Umbilical cord (tissue), 2 donors: ENCODE measurements at places on chromosomes 16 and 17. TPM values are rescaled to one million over a fixed set of nuclear protein-coding genes. Genes with fewer than 3 reads are reported as not detected.
A peak's percentile ranks its signal among the peaks of the same experiment; 100 is the strongest.

DNA sequence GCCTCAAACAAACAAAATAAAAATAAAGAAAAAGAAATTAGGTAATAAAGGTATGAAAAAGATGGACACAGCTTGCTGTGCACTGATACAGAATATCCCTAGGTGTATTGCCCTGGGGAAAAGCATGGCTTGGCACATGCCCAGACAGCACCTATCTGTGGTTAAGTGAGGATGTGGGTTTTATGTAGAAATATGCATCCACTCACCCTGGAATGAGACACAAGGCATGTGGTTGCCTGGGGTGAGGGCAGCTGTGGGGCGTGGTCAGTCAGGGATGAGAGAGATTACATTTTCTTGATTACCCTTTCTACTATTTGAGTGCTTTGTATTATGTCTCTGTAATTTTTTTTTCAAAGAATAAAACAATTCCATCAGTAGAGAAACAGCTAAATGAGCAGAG, 6.9 kb downstream of the PLLP start:
- DNase-seq = no peak

DNA sequence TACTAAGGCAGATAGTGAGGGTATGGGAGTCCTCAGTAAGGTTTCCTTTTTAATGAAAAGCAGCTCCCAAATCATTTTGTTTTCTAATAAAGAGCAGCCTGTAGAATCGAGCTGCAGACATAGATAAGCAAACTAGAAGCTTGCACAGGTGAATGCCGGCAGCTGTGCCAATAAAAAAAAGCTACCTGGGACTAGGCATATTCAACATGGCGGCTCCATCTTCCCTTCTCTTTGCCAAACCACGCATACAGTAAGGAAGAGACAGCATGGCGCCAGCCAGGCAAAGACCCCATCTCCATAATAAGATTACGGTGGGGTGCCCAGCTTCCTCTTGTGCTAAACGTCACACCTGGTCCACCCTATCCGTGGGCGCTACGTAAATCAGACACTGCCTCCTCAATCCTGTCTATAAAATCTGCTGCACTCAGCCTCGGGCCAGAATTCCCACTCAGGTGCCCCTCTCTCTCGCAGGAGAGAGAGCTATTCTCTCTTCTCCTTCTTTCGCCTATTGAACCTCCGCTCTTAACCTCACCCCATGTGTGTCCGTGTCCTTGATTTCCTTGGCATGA, 92.7 kb upstream of the FA2H start:
- no peak for DNase-seq

DNA sequence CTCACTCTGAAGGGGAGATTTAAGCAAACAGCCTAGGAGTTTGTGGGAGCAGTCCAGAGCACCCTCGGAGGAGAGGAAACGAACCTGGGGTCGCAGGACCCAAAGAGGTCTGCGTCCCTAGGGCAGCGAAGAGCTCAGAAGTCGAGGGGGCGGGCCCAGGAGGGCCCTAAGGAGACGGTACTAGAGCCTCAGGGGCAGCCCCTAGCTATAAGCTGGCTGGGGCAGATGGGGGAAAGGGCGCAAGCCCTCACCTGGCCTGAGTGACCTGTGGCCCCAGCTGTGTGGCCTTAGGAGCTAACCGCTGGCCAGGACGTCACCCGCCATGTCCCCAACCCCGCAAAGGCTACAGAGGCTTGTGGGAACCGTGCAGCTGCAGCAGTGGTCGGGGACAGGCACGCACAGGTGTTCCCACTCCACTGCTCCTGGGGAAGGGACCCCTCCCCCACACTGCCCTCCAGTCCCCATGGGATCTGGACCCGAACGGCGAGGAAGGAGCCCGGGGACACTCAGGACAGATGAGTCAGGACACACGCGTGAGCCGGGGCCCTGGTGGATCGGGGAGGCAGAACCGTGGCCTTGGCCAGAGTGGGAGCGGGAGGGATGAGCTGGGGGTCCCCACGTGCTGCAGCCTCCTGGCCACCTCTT, 2.0 kb upstream of the CTRB2 start:
- DNase-seq = no peak

DNA sequence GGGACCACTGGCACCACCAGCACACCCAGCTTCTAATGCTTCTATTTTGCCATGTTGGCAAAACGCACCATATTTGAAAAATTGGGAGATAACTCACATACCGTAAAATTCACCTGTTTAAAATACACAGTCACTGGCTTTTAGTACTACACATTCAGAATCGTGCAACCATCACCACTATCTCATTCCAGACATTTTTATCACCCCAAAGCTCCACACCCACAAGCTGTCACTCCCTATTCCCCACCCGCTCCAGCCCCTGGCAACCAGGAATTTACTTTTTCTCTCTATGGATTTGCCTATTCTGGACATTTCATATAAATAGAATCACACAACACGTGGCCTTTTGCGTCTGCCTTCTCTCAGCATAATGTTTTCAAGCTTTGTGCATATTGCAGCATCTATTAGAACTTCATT, 25.0 kb downstream of the PPL start:
- DNase-seq = no peak

DNA sequence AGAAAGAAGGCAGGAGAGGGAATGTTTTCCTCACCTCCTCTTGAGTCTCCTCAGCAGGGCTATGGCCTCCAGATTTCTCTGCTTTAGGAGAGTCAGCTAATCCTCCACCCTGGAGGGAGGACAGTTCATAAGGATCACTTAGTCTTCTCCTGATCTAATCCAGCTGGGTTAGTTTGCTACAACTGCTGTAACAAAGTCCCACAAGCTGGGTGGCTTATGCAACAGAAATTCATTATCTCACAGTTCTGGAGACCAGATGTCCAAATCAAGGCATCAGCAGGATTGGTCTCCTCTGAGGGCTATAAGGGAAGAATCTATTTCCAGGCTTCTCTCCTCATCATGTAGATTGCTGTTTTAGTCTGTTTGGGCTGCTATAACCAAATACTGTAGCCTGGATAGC, 40.6 kb upstream of the XYLT1 start:
- DNase-seq = peak; percentile 77

DNA sequence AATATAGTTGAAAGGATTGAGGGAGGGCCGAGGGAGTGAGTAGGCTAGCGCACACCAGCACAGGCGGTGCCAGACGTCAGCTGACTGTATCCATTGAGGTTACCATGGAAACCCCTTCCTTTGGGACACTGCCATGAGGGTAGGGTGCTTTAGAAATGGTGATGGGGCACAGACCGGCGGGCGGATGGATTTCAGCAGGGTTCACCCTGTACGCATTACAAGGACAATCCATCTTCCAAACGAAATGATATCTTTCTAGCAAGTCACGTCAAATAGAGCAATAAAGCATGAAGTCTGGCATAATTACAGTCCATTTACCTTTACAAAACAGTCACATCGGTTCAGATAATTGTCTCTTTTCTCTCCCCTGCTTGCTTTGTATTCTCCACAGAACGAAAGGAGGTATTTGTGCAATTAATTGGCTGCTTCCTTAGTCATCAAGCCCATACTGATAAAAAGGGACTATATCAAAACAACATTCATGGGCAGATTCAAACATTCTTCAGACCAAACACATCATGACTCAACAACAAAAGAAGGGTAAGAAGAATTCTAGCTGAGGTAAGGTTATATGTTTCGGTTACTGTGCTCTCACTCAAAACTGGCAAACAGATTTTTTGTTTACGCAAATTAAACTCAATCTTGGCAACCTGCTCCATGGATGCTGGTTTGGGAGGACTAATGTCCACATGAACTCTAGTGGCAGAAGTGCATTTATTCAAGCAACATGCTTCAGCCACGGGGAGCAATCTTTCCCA, 140.6 kb downstream of the CDK5R1 start:
- no peak for DNase-seq

GRCh38 chr16:81552743-81553079, 108.1 kb downstream of the CMIP start:
- no peak for DNase-seq

DNA sequence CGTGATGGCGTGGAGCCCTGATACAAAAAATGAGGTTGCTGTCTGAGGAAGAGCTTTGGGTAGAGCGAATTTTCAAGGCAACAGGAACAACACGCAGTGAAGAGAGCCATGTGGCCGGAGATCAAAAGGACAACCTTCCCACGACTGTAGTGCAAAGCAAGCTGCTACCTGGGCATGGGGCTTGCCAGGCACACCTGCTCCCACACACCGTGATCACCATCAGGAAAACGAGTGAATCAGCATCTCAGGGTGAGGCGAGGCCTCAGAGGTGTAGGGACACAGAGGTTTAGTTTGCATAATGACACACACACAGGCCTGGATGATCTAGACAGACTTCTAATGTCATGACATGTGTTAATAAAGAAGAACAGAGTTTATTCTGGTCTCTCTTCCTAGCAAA, 65.7 kb downstream of the PARN start:
- DNase-seq = no peak

DNA sequence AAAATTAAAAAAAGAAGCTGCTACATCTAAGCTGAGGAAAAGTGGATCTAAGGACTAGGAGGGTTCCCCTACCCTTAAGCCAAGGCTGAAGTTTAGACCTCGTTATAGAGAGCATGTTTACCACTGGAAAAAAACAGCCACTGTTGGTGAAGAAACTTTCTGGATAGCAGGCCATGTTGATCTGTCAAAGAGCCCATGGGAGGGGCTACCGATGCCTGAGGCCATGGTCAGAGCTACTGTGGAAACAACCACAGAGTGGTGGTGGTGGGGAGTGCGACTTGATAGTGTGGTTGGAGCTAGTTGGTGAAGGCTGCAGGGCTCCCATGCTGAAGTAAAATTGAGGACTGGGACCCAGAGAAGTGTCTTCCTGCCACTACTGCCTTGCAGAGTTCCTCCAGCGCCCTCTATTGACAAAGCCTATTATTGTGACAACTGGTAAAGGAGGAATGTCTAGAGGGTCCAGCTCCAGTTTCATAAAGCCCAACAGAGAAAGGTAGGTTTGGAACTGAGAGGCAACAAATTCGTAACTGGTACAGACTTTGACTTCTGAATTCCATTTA, 12.7 kb upstream of the FAM20A start:
- no peak for DNase-seq

DNA sequence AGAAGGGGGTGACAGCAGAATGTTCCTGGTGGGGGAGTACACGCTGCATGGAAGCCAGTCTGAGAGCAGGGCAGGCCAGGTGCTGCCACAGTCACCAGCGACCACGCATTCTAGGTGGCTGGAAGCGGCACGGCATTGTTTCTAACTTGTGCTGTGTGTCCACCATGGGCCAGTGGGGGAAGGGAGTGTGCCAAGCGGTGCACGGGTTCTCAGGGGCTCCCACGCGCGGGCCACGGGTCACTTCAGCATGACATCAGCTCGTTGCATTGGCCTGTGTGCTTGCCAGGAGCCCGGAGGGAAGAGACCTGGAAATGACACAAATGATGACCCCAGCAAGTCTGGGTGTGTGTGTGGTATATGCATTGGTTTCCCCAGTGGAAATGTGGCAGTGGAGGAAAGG, 164.9 kb upstream of the PLCG2 start:
- no peak for DNase-seq

DNA sequence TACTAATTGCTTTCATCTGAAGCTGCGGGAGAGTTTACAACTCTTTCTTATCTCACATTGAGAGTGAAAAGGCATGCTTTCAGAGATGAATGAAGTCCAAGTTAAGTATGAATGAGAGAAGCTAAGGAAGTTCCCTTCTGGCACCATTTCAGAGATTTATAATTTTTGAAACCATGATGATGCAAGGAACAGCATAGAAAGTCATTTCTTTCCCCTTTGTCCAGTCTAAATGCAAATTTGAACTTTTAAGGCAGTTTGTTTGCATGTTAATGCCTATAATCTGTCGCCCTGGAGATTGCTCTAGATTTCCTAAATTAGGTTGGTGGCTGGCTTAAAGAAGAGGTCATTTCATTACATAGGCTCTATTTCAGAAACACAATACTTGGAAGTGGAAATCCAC, 594.8 kb upstream of the GOT2 start:
- no peak for DNase-seq

DNA sequence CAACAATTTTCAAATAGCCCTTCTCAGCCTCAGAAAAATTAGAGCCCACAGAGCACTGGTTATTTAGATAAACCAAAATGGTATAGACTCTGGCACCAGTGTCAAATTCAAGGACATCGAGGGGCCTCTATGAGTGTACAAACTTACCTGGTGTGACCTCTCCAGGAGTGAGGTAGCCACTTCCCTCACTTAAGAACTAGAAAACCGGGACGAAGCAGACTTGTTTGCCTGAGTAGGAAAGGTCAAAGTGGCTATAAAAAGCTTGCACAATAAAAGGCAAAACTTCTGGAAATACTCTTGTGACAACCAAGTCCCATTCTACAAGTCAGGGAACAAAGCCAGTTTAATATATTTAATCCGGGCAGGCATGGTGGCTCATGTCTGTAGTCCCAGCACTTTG, 39.2 kb upstream of the PRSS54 start:
- no peak for DNase-seq

DNA sequence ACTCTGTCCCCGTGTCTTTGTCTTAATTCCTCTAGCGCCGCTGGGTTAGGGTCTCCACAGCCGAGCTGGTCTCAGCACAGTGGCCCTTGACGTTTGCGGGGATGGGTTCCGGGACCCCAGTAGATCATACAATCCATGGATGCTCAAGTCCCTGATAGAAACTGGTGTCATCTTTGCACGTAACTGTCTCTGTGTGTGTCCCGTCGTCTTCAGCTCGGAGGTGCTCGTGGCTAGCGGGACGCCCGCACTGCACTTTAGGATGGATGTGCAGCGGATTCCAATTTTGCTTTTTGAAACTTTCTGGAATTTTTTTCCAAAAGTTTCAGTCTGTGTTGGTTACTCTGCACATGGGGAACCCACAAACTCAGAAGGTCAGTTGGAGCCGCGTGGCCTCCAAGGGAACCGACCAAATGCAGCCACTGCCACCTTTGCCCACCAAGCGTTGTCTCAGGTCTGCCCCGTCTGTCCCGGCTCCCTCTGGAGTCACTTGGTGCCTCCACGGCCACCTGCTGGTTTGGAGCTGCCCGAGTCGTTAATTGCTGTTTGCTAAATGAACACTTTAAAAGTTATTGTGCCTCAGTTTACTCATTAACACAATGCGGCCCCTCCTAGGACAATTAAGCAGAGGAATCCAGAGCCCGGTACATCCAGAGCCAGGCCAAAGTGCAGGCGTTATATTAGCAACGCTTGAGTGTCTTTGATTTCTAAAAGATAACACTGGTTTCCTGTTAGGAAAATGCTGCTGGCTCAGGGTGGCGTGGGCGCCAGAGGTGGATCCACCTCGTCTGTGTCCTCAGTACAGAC, 5.3 kb upstream of the DPEP1 start:
- no peak for DNase-seq

DNA sequence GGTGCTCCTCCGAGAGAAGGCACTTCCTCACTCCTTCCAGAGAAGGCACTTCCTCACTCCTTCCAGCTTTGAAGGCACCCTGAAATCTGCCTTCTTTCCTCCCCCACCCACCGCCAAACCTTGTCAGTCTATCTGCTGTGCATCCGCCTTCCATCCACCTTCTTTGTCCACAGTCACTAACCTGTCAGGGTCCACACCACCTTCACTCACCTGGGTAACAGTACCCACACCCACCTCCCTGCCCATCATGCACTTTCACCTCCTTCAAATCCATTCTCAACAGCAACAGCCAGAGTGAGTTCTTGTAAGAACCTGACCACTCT, 5.2 kb downstream of the CCDC102A start:
- DNase-seq = no peak

- no peak for DNase-seq
Measured at GRCh38 chr17:6343736-6344135, 91.2 kb downstream of the AIPL1 start.

GRCh38 chr17:65064452-65065019, 8.0 kb upstream of the GNA13 start:
- no peak for DNase-seq

The LRRC36 gene
- 1.9 TPM for total RNA-seq

The DERL2 gene
- 25.8 TPM for total RNA-seq

The GSE1 gene
- 31.1 TPM for total RNA-seq

The ADAD2 gene
- total RNA-seq = not detected

The CEMP1 gene
- 0.96 TPM for total RNA-seq

The ANKRD40CL gene
- 2.9 TPM for total RNA-seq

The MARF1 gene
- total RNA-seq = 22.4 TPM

The PDILT gene
- not detected for total RNA-seq

The KIF19 gene
- 1.4 TPM for total RNA-seq
